Type B pancreatic cell (in vitro differentiated cells): ENCODE measurements at places on chromosomes 13 and 19. TPM values are rescaled to one million over a fixed set of nuclear protein-coding genes. Genes with fewer than 3 reads are reported as not detected.

Gene NKPD1
- 0.56 and 1.3 TPM in 2 replicates for total RNA-seq

- no peak for DNase-seq
Observed at GRCh38 chr19:3673506-3674439, 26.5 kb downstream of the PIP5K1C start.

Gene BRCA2
- 4.3 and 10.6 TPM in 2 replicates for total RNA-seq

- DNase-seq = no peak
Observed at GRCh38 chr13:99335603-99336002, 28.4 kb upstream of the GPR183 start.

Gene LILRB5
- total RNA-seq = not detected in 2 replicates

DNA sequence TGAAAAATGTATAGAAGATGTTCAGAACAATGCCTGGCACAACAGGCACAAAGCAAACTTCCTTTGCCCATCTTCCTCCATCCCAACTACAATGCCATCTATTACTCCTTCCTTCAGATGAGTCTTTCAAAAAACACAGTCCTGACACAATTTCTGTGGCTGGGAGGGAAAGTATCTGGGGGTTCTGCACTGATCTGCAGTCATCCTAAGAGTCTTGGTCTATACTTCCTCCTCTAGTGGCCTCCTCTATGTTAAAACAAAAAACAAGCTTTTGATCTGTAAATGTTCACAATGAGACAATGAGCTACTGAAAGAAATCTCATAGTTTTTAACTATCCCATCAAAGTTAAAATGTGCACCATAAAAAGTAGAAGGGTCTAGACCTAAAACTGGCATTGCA is 44.8 kb downstream of the USP12 start:
- no peak for DNase-seq

Gene SOHLH2
- 0.77 TPM in 1 of 2 replicates, not detected in the other for total RNA-seq

Gene KLF1
- total RNA-seq = not detected in 2 replicates

GRCh38 chr19:1285737-1286360 is at the start of gene EFNA2:
EFNA2 (plus strand) TSS chr19:1285873; CDS start chr19:1286169, 296 bp downstream.
- no peak for DNase-seq

Gene AXL
- total RNA-seq = 8.8 and 20.9 TPM in 2 replicates

Gene MED25
- total RNA-seq = 88.5 and 88.9 TPM in 2 replicates
